ENCODE measurements at places on chromosomes 1 and 21.

DNA sequence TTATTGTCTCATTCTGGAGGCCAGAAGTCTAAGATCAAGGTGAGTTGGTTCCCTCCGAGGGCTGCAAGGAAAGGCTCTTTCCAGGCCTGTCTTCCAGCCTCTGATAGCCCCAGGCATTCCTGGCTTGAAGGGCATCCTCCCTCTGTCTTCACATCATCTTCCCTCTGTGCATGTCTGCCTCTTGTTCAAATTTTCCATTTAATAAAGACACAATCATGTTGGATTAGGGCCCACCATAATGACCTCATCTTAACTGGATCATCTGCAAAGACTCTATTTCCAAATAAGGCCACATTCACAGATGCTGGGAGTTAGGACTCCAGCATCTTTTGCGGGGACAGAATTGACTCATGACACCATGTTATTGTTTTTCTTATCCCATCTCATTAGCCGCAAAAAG lies 24.5 kb downstream of the HUNK start:
- no peak for DNase-seq

DNA sequence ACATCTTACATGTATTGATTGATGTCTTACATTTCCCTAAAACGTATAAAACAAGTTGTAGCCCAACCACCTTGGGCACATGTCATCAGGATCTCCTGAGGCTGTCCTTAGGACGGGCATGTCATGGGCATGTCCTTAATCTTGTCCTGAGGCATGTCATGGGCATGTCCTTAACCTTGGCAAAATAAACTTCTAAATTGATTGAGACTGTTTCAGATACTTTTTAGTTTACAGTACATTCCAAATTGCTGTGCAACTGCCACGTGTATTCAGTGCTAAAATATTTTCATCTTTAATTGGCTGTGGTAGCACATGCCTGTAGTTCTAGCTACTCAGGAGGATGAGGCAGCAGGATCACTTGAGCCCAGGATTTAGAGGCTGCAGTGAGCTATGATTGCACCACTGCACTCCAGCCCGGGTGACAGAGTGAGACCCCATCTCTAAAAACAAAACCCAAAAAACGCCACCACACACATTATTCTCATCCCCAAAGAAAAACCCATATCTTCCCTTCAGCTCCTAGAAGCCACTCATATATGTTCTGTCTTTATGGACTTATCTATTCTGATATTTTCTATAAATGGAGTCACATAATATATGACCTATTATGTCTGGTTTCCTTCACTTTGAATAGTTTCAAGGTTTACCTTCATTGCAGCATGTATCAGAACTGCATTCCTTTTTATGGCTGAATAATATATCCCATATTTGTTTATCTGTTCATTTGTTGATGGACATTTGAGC lies 96.0 kb upstream of the BTG3 start:
- DNase-seq = no peak

DNA sequence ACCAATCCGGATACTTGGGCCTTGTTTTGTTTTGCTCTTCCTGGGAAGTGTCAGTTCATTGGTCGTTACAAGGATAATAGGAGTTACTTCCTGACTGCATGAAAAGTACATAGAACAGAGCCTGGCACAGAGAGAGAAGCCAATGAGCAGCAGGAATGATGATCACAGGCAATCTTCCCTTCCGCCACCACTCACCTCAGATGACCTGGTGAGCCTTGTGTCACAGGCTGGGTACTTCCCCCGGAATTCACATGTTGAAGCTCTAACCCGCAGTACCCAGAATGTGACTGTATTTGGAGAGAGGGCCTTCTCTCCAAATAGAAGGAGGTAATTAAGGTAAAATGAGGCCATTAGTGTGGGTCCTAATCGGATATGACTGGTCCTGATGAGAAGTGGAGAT lies 18.8 kb upstream of the GPR137B start:
- no peak for DNase-seq

- no peak for DNase-seq
Observed at GRCh38 chr1:201401700-201402099, 2.6 kb upstream of the LAD1 start.

DNA sequence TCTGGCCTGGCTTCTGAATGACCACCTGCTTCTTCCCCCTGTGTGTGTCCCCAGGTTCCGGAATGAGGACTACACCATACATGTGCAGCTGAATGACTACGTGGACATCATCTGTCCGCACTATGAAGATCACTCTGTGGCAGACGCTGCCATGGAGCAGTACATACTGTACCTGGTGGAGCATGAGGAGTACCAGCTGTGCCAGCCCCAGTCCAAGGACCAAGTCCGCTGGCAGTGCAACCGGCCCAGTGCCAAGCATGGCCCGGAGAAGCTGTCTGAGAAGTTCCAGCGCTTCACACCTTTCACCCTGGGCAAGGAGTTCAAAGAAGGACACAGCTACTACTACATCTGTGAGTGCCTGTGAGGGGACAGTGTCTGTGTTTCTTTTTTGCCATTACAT lies 3.6 kb downstream of the EFNA1 start:
- no peak for DNase-seq

DNA sequence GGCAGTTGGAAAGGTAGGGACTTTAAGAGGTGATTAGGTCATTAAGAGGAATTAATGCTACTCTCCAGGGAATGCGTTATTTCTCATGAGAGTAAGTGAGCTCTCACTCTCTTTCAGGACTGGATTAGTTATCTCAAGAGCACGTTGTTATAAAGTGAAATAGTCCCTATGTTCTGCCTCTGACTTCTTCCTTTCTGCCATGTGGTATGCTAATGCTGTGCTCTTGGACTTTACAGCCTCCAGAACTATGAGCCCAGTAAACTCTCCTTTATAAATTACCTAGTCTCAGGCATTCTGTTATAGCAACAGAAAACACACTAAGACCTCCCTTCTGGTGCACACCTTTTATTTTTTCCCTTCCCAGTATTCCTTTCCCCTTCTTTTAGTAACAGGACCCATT lies 187.8 kb downstream of the NR5A2 start:
- no peak for DNase-seq

DNA sequence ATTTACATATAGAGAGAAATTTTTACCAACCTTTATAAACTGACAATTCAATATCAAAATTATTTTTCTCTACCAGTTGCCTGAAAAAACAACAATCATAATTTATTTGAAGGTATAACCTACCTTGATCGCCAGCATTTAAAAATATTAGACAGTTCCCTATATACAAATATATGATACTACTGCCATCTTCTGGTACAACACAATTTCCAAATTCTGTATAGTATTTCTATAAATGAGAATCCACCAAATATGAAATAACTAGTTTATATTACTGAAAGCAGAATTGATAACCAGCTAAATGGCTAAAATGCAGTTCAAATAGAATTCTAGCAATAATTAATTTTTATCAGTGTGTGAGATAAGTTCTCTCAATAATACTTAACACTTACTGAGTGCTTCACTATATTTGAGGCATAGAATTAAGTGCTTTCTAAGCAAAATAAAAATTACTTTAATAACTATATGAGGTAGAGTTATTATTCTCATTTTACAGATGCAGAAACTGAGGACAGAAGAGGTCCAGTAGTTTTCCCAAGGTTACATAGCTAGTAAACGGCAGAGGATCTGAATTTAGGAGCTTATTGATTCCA lies 75.6 kb downstream of the PIGK start:
- no peak for DNase-seq

DNA sequence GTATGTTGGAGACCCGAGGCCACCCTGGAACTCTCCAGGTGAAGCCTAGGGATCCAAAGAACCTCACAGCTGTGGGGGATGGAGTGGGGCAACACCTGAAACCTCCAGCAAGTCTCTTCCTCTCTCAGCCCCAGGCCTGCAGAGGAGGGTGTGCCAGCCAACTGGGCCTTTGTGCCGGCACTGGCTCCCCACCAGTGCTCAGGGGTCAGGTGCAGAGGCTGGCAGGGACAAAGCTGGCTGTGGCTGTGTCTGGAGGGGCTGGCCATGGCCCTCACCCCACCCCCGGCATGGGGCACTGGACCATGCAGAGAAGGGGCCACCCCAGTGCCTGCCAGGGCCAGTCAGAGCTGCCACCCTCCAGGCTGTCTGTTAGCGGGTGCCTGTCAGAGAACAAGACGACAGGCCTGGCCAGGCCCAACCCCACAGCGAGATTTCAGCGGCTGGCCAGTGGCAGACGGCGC lies 3.9 kb downstream of the COL18A1 start:
- DNase-seq = peak; percentile 58

DNA sequence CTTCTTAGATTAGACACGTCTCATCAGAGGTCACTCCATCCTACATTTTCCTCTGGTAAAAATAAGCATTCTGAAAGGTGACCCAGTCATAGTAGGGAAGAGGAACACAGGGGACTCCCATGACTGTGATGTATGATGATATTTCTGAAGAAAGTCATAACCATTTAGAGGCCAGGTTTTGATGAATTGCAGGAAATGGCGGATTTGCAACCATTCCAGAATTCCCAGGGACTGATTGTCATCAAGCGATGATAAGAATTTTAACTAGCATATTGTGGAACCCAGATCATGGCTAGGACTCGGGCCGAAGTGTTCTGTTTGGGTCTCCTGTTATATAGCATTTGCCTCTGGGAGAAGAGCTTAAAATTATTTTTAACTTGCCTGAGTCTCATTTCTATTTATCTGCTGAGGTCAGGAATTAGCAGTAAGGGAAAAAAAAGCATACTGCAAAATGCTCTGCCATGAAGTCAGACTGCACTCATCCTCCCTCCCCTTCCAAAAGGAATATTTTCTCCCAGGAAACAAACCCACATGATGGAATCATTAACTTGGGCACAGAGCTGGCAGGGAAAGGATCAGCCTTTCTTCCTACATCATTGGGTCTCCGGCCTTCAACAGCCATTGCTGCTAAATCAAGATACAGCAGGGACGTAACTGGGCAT lies 286.7 kb downstream of the HLX start:
- DNase-seq = no peak
